ENCODE measurements at places on chromosomes 16 and 17. TPM values are rescaled to one million over a fixed set of nuclear protein-coding genes. Genes with fewer than 3 reads are reported as not detected.

GRCh38 chr16:27254262-27254811 is 14.2 kb downstream of the NSMCE1 start:
- no peak for DNase-seq

- DNase-seq: no peak
These were observed 10.0 kb upstream of the KATNB1 start for GRCh38 chr16:57725554-57725953.

DNA sequence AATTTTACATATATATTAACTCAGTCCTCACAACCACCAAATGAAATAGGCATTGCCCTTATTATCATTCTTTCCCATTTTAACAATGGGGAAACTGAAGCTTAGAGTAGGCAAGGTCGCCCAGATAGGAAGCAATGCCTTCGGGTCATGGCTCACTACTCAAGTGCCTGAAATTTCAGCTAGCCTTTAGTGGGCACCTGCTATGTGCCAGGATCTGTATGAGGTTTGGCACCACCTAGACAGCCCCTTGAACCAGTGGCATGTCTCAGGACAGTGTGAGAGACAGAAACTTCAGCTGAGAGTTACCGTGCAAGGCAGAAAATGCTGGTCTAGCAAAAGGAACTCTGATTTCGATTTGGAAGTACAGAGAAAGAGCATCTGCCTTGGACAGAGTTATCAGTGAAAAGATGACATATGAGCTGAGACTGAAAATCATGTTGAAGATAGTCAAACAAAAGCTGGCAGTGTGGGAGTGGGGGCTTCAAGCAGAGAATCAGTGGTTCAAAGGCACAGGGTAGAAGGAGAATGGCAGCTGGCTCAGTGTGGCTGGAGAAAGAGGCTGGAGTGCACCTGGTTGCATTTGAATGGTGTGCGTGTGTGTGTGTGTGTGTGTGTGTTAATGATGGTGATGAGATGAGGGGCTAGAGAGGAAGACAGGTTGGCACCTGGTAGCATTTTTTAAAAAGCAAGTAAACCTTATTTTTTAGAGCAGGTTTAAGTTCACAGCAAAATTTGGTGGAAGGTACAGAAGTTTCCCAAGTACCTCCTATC is 29.1 kb downstream of the CDH13 start:
- no peak for DNase-seq

GRCh38 chr17:54153423-54153822 is 330.7 kb downstream of the KIF2B start:
- DNase-seq: no peak

DNA sequence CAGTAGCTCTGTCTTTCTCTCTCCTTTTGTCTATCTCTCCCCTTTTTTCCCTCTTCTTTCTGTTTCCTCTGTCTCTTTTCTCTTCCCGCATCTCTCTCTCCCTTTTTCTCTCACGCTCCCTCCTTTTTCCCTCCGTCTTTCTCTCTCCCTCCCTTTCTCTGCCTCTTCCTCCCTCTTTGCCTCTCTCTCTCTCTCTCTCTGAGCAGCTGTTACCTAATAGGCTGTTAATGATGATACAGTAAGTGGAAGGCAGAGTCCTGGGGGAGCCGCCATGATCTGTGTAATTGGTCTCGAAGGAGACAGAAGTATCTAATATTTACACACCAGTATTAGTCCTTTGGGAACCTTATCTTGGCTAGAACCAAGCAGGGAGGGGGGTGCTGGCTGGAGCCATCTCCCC is 136.1 kb upstream of the CIBAR2 start:
- DNase-seq: no peak

GRCh38 chr16:11737713-11738112 is 4.9 kb downstream of the TXNDC11 start:
- DNase-seq: no peak

DNA sequence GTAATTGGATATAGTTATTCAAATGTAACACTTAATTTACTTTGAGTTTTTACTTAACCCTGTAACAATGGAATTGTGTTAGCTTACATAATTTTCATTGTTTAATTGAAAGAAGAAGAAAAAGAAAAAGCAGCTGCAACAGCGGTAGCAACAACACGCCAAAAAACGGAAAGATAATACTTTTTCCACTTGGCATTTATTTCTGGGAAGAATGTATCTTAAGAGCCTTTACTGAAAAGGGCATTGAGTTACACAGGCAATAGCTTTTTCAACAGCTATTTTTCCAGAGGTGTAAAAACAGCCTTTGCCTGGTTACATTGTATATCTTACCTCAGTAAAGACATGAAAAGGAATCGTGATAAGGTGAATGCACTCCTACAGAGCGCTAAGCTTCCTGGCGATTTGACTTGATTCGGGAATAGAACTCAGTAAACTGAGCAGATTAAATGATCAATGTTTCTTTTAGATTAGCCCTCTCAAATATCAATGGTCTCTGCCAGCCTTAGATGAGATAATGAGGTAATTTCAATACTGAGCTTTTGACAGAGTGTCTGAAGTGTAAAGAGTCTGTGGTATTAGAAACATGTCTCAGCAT is 311.3 kb downstream of the CDH13 start:
- no peak for DNase-seq

- no peak for DNase-seq
These were observed 409.8 kb downstream of the CDH11 start for GRCh38 chr16:64712026-64712425.

- DNase-seq: no peak
These were observed 57.2 kb downstream of the CHD9 start for GRCh38 chr16:53112015-53112414.

- no peak for DNase-seq
These were observed 1.3 kb downstream of the HGS start for GRCh38 chr17:81685108-81685507.

GRCh38 chr17:82878527-82878926 is 38.7 kb upstream of the ZNF750 start:
- no peak for DNase-seq

DNA sequence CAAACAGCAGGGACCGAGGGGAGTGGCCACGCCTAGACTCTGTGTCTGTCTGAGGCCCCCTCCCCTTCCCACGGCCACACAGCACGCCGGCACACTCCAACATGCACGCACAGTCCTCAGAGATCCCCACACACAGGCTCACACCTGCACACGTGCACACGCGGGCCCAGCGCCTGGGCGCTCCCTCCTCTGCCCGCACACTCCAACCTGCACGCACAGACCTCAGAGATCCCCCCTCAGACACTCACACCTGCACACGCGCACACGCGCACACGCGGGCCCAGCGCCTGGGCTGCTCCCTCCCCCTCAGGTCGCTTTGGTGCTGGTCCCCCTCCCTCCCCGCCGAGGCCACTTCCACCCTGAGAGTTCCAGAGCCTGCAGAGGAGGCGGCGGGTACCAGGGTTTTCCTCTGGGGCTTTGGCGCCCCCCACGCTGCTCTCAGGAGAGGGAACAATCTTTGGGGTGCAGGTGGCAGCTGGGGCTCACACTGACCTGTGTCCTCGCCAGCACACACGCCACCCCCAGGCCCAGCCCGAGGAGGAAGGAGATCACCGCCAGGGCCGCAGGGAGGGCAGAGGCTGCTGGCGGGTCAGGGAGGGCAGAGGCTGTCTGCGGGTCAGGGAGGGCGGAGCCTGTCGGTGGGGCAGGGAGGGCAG is 1.6 kb downstream of the CD7 start:
- no peak for DNase-seq

- DNase-seq: no peak
These were observed 44.1 kb downstream of the PCTP start for GRCh38 chr17:55794725-55795482.

DNA sequence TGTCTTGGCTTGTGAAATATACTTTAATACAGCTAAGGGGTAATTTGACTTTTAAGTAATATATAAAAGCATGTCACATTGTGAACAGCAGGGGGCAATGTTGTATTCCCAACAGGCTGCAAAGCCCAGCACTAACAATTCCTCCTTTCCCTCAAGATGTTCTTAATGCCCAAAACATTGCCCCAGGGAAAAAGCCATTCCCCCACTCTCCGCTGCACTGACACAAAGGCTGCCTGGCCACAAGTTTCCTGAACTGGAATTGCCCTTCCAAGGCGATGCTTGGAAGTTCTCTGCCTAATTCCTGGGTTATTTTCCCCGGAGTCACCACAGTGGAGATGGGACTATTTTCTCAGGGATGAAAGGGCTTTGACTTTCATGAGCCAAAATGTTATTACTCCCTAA is 27.2 kb downstream of the CLEC16A start:
- no peak for DNase-seq

DNA sequence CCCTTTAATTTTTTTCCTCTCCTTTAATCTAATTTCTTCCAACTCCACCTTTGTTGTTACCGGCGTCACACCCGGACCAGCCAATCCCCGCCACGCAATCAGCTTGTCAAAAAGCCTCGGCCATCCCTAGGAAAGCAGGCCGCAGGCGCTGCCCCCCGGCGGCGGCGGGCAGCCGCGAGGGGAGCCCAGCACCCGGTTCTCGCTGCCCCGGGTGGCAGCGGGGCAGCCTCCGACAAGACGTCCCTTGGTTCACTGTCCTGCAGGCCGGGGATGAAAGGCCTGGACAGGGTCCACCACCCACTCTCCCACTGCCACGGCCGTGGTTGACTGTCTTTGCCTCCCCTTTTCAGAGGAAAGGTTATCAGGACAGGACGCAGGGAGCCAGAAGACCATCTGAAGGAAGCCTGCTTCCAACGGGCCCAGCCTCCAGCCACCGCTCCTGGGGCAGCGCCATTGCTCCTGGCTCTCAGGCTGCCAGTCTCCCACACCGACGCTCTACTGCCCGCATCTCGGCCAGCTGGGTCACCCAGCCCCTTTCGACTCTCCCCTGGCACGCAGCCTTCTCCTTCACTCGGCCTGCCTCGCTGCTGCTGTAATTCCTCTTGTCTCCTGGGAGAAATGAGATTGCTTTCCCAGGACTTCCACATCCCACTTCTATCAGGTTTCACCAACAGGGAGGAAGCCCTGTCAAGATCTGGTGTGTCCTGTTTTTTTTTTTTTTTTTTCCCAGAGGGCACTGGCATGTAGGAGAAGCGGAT is 2.8 kb upstream of the UBTF start:
- peak; percentile 89 for DNase-seq

GRCh38 chr17:44920565-44920940 is 5.3 kb upstream of the GFAP start:
- no peak for DNase-seq

- DNase-seq: no peak
These were observed 1.1 kb upstream of the AKTIP start for GRCh38 chr16:53503991-53504663.

GRCh38 chr17:79790805-79791734 is 5.8 kb downstream of the CBX8 start:
- DNase-seq: no peak

The TAT gene
- not detected for total RNA-seq

The RAB37 gene
- total RNA-seq: 0.94 TPM

The CYBA gene
- total RNA-seq: 26.8 TPM

The CRYM gene
- 105 TPM for total RNA-seq

The LCAT gene
- 29.8 TPM for total RNA-seq
